Upper lobe of left lung (tissue), 6 donors: ENCODE measurements at places on chromosomes 11 and 22. TPM values are rescaled to one million over a fixed set of nuclear protein-coding genes. Genes with fewer than 3 reads are reported as not detected.

The PHLDA2 gene
- 24.9 TPM for total RNA-seq

The ADAMTS15 gene
- total RNA-seq = 7.6 TPM

The OVOL1 gene
- 1.2 TPM for total RNA-seq

The SCGB1A1 gene
- total RNA-seq = 1,522 TPM

The C22orf31 gene
- total RNA-seq = not detected

The DDX25 gene
- not detected for total RNA-seq

The SLC6A5 gene
- total RNA-seq = not detected

The FIBIN gene
- 28.0 TPM for total RNA-seq

The HOATZ gene
- 9.5 TPM for total RNA-seq
